ENCODE measurements at places on chromosomes 1 and 21. TPM values are rescaled to one million over a fixed set of nuclear protein-coding genes. Genes with fewer than 3 reads are reported as not detected.

The INAVA gene
- not detected for polyA plus RNA-seq

The SLAMF8 gene
- polyA plus RNA-seq = not detected

The THEM5 gene
- polyA plus RNA-seq = not detected

The SGIP1 gene
- polyA plus RNA-seq = 0.71 TPM

The ARHGAP30 gene
- polyA plus RNA-seq = 138 TPM

The PTPRF gene
- polyA plus RNA-seq = not detected

The PIK3R3 gene
- 0.24 TPM for polyA plus RNA-seq

The NENF gene
- polyA plus RNA-seq = 35.7 TPM

The TSTD1 gene
- polyA plus RNA-seq = 349 TPM

The ICOSLG gene
- polyA plus RNA-seq = 8.5 TPM

The COL11A1 gene
- polyA plus RNA-seq = not detected

The CYYR1 gene
- polyA plus RNA-seq = not detected

The BLACAT1 gene
- not detected for polyA plus RNA-seq

The CD1E gene
- polyA plus RNA-seq = not detected

The IFT25 gene
- polyA plus RNA-seq = 58.6 TPM

The WNT3A gene
- polyA plus RNA-seq = not detected

The HFM1 gene
- not detected for polyA plus RNA-seq

The GJA4 gene
- not detected for polyA plus RNA-seq

The LINGO4 gene
- polyA plus RNA-seq = not detected

The NOS1AP gene
- polyA plus RNA-seq = not detected

The HTR6 gene
- polyA plus RNA-seq = not detected

The ERICH3 gene
- not detected for polyA plus RNA-seq

The ZP4 gene
- polyA plus RNA-seq = not detected

The TEDDM1 gene
- 0.08 TPM for polyA plus RNA-seq

The LHX8 gene
- polyA plus RNA-seq = not detected

The IL6R gene
- 6.8 TPM for polyA plus RNA-seq

The SLC1A7 gene
- polyA plus RNA-seq = not detected

The ARL8A gene
- 17.3 TPM for polyA plus RNA-seq

The FCGR3A gene
- 4.4 TPM for polyA plus RNA-seq

The FCRL3 gene
- 84.5 TPM for polyA plus RNA-seq

The TEKT2 gene
- polyA plus RNA-seq = not detected

The OR10J1 gene
- polyA plus RNA-seq = not detected

The SELP gene
- polyA plus RNA-seq = 2.2 TPM

The PADI2 gene
- polyA plus RNA-seq = 0.10 TPM

Data from IgD-negative memory B cell (primary cell).